ENCODE measurements at places on chromosomes 2 and 18.
A peak's percentile ranks its signal among the peaks of the same experiment; 100 is the strongest.

- DNase-seq = no peak
Measured at GRCh38 chr2:36783246-36783645, 86.7 kb downstream of the VIT start.

DNA sequence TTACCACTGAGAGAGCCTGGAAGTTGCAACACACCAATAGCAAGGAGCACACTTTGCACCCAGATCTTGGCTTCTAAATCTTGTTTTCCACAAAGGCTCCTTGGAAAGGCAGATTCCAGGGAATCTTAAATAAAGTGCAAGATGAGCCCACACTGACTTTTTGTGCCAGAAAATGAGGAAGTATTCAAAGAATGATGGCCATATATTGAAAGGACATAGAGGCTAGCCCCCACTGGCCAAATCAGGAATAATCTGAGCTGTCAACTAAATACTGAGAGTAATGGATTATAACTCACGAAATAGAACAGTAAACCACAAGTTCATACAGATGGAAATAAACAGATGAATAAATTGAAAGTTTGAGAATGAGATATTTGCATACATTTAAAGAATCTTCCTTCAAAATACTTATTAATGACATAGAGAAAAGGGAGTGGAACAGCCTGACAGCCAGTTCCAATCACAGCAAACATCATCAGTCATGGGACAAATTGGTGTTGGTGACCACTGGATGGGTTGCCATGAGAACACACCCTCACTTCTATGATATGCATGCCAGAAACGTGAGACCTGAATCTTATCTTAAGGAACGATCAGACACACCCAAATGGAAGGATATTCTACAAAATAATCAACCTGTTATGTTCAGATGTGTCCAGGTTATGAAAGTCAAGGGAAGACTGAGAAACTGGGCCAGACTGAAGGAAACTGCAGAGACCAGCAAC, 12.2 kb upstream of the ACKR3 start:
- DNase-seq = peak; percentile 19

GRCh38 chr2:174778085-174778981, 14.1 kb upstream of the CHRNA1 start:
- DNase-seq = peak; percentile 89

DNA sequence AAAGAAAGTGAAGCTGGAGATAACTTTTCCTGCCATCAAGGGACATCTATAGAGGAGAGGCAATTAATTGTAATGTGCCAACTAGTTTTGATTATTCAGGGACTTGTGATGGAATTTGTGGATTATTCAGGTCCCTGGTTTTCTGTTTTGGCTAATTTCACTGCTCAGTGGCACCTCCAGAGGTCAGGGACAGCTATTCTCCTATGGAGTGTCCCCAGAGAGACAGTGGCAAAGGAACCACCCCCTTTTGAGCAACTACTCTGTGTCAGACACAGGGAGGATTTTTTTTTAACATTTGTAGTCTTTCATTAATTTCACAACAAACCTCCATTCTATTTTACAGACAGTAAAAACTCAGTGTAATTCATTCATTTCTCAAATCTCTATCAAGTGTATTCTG, 206.0 kb upstream of the SPRED2 start:
- DNase-seq = peak; percentile 30

GRCh38 chr2:145038041-145038525, 518.2 kb upstream of the ZEB2 start:
- peak; percentile 8 for DNase-seq

GRCh38 chr2:109210431-109211200, 81.6 kb downstream of the SH3RF3 start:
- peak; percentile 59 for DNase-seq

- DNase-seq = no peak
Measured at GRCh38 chr2:2234398-2235195, 96.5 kb downstream of the MYT1L start.

- peak; percentile 89 for DNase-seq
Measured at GRCh38 chr18:49031511-49032188, 80.9 kb upstream of the SMAD7 start.

GRCh38 chr2:133485868-133486267, 82.4 kb downstream of the NCKAP5 start:
- DNase-seq = no peak

DNA sequence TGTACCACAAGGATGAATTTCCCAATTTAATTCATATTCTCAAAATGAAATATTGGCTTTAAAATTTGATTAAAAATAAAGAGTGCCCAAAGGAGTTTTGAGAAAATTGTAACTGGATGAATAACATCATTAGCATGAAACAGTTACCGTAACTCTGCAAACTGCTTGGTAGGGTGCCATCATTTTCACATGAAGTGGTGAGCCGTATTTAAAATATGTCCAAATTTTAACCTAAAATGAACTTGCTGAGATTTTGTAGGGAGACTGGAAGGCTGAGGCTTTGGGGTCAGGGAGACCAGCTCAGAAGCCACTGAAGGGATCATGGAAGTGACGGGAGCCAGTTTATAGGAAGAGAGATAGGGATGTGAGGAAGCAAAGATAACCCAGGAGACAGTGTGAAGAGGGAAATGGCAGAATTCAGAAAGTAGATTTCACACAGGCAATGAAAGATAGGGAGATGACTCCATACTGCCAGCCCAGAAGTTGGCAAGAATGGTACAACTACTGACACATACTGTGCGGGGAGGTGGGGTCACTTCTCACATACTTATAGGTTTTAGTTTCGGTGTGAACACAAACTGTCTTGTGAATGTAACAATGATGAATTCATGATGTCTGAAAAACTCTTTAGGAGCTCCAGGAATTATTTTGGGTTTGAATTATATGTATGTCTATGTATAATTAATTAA, 53.8 kb downstream of the EFEMP1 start:
- DNase-seq = no peak
